ENCODE measurements at places on chromosomes 6 and 20.

DNA sequence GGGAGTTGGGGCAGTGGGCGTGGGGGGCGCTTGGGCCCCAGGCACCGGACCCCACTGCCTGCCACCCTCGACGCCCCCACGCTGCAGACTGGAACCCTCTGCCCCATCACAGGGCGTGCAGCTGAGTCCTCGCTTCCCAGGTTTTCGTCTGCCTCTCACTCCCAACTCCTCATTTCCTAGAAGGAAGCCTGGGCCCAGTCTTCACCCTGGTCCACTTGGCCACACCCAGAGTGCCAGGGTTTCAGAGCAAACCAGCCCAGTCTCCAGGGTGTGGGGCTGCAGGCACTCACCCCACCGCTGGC, 30.3 kb downstream of the FRMD1 start:
- DNase-seq, result no peak

DNA sequence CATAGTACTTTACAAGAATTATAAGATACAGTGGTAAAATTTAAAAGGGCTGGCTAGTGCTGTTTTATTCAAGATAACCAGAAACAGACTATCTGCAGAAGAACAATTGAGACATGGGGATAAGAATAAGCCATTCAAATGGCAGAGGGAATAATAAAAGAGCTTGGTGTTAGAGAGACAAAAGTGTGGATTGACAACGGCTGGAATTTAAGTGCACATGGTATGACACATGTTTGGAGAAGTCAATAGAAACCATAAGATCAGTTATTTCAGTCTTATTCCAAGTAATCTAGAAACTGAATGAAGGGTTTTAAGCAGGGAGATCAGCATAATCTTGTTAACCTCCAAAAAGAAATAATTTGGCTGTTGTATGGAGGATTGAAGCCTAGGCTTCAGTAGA, 1205.5 kb upstream of the CITED2 start:
- DNase-seq, result no peak

- no peak for DNase-seq
Measured at GRCh38 chr6:42222448-42222847, 4.8 kb upstream of the MRPS10 start.

GRCh38 chr20:47111576-47111975, 216.9 kb downstream of the EYA2 start:
- DNase-seq, result no peak

DNA sequence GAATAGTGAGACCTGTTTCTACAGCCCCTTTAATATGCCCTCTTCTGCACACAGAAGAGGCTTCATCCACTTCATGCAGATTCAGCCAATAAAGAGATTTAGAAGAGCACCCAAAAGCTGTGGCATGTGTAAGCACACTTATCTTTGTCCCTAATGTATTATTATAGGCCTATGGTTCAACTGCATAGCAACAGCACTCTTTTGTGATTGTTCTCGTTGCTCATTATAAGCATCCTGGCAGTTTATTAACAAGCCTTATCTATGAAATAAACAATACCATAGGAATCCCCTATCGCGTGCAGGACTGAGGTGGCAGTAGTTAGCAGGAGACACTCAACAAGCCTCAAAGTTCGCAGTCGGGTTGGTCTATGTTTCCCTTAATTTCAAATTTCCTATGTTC, 138.5 kb upstream of the BEND6 start:
- DNase-seq, result no peak

DNA sequence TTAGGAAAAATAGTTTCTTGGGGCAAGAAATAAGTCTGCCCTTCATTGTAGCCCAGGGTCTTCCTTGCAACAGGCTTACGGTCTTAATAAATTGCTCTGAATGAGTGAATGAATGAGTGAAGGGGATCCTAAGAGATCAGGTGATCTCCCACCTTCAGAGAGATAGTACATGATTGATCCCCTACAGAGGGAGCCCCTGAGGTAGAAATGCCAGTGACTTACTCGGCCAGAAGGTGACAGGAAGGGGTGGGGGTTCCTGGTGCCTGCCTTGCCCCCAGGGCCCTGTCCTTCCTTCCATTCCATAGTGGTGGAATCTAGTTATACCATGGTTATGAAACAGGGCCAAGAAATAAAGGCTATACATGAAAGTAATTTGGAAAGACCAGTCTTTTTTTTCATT, 215.3 kb upstream of the SSTR4 start:
- DNase-seq, result no peak

- DNase-seq, result no peak
Measured at GRCh38 chr6:118905851-118906250, 11.9 kb downstream of the ASF1A start.

Measured in stimulated activated CD8-positive, alpha-beta memory T cell treated with anti-CD3 and anti-CD28 coated beads, Interleukin-4, amount 100 ng/mL, for 48 hours (primary cell).